ENCODE measurements at places on chromosomes 1 and 21. TPM values are rescaled to one million over a fixed set of nuclear protein-coding genes. Genes with fewer than 3 reads are reported as not detected.

The BTBD19 gene
- 7.0 TPM for total RNA-seq

The MAP3K21 gene
- total RNA-seq = 1.4 TPM

The CD58 gene
- 17.9 TPM for total RNA-seq

The AMY1C gene
- not detected for total RNA-seq

The SYPL2 gene
- total RNA-seq = not detected

The PLA2G2D gene
- total RNA-seq = not detected

The ALPL gene
- 0.19 TPM for total RNA-seq

The USP21 gene
- total RNA-seq = 5.4 TPM

The TRIM62 gene
- 2.6 TPM for total RNA-seq

The FAM3B gene
- not detected for total RNA-seq

The ERG gene
- 98.8 TPM for total RNA-seq

The LINGO4 gene
- not detected for total RNA-seq

The HSD3B2 gene
- not detected for total RNA-seq

The SERTAD4 gene
- 1.1 TPM for total RNA-seq

The OR10J5 gene
- total RNA-seq = not detected

The OR2T34 gene
- total RNA-seq = not detected

The CD1C gene
- not detected for total RNA-seq

The ACTRT2 gene
- not detected for total RNA-seq

The TMEM61 gene
- not detected for total RNA-seq

The USP33 gene
- 125 TPM for total RNA-seq

The CD53 gene
- total RNA-seq = not detected

The HSD3B1 gene
- total RNA-seq = not detected

The ABCA4 gene
- total RNA-seq = 113 TPM

The VWA5B1 gene
- not detected for total RNA-seq

The PLA2G4A gene
- total RNA-seq = 25.9 TPM

The SLFNL1 gene
- 0.51 TPM for total RNA-seq

The CD1E gene
- total RNA-seq = not detected

The PLA2G5 gene
- not detected for total RNA-seq

The SPATA21 gene
- total RNA-seq = under 0.01 TPM

The BATF3 gene
- 1.7 TPM for total RNA-seq

The SPATA46 gene
- not detected for total RNA-seq

The SPTA1 gene
- 3.1 TPM for total RNA-seq

The OXCT2 gene
- total RNA-seq = 7.0 TPM

The ANKRD45 gene
- 0.17 TPM for total RNA-seq

The FMN2 gene
- total RNA-seq = 1.5 TPM

The DNASE2B gene
- total RNA-seq = not detected

The C1orf210 gene
- not detected for total RNA-seq

The AMPD1 gene
- not detected for total RNA-seq

The RHD gene
- total RNA-seq = 0.34 TPM

The MCM3AP gene
- total RNA-seq = 121 TPM

The KRTAP7-1 gene
- not detected for total RNA-seq

The ADORA3 gene
- not detected for total RNA-seq

The C21orf58 gene
- 6.7 TPM for total RNA-seq

The PDC gene
- not detected for total RNA-seq

The EFCAB7 gene
- total RNA-seq = 5.1 TPM

The SPRR1A gene
- total RNA-seq = not detected

The LRRIQ3 gene
- 0.56 TPM for total RNA-seq

The PRKCZ gene
- 22.8 TPM for total RNA-seq

The SH3BGR gene
- total RNA-seq = 0.51 TPM

The CRYAA gene
- not detected for total RNA-seq

The GBP5 gene
- total RNA-seq = 0.09 TPM

The GPR157 gene
- total RNA-seq = 7.0 TPM

The POLR3C gene
- 29.3 TPM for total RNA-seq

The BMP8A gene
- total RNA-seq = 0.14 TPM
